ENCODE measurements at places on chromosomes 7 and 10.

- no peak for DNase-seq
Observed at GRCh38 chr7:8232999-8233847, 28.7 kb downstream of the ICA1 start.

- DNase-seq: no peak
Observed at GRCh38 chr7:18387191-18387735, 108.3 kb upstream of the HDAC9 start.

DNA sequence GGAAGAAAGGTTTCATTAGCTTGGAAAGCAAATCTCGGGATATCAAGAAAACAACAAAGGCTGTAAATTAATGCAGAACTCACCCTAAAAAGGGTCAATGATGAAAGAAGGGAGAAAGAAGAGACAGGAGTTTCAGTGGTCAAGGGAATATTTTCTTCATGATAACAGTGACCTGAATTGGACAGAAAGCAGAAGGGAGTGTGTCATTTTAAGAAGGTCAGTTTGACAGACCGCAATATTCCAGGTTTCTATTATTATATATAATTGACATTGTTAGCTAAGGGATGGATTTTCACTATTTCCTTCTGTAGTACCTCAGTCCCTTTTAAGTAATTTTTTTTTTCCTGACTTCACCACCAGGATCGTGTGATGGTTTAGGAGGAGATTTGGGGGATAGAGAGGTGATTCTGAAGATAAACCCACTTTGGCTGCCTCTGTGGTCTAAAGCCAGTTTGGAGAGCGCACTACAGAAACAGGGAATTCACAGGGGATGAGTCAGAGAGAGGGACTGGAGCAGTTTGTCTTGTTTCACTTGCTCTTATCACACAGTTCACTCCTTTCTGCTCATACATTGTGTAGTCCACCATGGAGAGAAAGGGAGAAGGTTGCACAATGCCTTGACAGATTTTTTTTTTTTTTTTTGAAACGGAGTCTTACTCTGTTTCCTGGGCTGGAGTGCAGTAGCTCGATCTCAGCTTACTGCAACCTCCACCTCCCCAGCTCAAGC, 417.9 kb downstream of the AUTS2 start:
- no peak for DNase-seq

DNA sequence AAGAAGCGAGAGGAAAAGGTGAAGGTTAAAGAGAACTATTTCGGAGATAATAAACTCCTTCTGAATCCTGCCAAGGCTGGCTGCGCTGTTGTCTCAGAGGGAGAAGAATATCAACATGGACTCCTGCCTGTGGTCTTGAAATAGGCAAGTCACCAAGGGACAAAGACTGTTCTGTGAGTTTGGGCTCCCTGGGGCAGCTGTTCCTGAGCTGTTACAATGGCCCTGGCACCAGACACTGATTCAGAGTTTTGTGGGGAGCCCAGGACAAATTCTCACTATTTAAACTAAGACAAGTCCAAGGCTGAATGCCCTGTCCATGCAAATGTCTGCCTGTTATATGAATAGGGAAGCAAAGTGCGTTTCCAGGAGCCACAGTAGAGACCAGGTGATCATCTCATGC, 81.4 kb downstream of the PRPF18 start:
- DNase-seq: no peak

GRCh38 chr7:56077681-56078080, 13.6 kb downstream of the SUMF2 start:
- no peak for DNase-seq

GRCh38 chr7:143257501-143257900, 5.7 kb upstream of the GSTK1 start:
- DNase-seq: peak; percentile 40

DNA sequence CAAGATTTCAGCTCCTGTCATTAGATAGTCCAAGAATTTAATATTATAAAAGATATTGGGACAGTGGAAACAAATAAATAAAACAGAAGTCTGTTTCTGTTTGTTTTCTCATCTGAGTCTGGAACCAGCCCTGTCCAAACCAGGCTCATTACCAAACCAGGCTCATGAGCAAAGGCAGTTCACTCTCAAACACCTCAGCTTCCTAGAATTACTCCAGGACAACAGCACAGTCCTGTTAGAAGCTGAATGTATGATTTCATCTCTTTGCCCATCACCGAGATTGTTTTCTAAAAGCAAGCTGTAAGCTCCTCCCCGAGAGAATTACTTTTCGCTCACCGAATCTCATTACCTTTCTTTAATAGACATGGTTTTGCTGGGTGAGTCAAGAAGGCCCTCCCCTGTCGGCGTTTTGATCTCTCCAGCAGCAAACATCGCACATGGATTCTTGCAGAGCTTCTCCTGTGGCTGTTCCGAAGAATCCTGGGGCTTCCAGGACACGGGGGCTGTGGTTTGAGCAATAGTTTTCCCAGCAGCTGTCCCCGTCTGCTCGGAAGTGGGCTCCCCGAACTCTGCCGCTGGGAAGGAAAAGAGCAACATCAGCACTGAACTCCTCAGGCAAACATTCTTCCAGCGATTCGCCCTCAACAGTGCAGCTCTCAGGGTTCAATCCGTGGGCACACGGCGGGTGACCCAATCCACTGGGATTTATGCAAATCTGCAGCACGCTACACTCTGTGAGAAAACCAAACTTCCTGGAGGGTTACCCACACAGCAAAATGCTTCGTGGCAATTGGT, 112.5 kb downstream of the SVIL start:
- DNase-seq: peak; percentile 71

DNA sequence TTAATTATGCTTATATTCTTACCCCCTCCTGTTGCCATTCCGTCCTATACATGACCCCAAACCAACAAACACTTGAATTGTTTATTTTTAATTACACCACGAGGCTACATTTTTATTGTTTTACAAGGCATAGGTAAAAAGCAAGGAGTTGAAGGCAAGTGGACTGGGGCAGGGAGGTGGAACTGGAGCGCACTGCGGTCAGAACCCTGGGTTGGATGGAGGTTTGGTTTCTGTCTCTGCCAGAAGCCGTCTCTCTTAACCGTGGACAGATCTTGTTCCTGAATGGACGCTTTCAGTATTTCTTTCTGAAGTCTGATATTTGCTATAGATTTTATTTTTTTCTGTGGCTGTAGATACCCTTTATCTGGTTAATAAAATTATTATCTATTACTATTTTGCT, 19.9 kb upstream of the IGFBP3 start:
- DNase-seq: no peak

DNA sequence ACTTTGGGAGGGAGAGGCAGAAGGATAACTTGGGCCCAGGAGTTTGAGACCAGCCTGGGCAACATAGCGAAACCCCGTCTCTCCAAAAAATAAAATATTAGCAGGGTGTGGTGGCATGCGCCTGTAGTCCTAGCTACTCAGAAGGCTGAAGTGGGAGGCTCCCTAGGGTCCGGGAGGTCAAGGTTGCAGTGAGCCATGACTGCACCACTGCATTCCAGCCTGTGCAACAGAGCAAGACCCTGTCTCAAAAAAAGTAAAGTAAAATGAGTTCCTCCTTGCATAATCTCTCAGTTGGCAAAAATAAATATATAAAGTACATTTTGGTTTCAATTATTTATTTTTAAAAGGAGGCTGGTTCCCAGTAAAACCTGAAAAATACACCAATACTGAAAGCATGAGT, 11.8 kb downstream of the NANOS1 start:
- no peak for DNase-seq

GRCh38 chr7:66303454-66304155, 98.5 kb downstream of the TPST1 start:
- no peak for DNase-seq

GRCh38 chr7:105990727-105991453, 27.8 kb downstream of the CDHR3 start:
- DNase-seq: no peak

DNA sequence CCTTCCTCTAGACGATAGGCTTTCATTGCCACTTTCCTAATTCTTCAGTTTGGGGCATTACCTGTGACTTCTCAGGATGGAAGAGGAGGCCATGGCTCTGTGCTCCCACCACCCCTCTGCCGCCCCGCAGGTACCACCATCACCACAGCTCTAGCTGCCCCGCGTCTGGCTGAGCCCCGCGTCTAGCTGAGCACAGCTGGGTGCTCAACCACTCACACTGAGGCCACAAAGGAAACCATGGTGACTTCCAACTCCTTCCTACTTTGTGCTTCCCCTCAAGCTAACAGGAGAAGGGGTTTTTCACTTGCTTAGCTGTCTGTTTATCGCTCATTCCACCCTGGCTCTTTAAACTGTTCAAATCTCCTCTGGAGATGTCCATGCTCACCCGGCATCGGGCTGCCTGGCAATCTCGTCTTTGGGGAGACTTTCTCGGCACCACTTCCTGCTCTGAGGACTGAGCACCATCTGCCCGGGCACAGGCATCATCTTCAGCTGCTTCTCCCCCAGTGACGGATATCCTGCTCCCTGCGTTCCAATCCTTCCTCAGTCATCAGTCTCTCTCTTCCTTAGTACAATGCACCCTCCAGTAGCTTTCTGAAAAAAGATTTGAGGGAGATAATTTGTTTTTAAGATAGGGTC, 59.4 kb downstream of the MAD1L1 start:
- DNase-seq: no peak

- no peak for DNase-seq
Observed at GRCh38 chr10:73782749-73783085, 869 bp downstream of the CHCHD1 start.

- no peak for DNase-seq
Observed at GRCh38 chr7:5586279-5586962, 162.8 kb upstream of the TNRC18 start.

GRCh38 chr10:77001206-77001605, 636.4 kb downstream of the KCNMA1 start:
- DNase-seq: no peak

GRCh38 chr7:13790611-13791010, 198.9 kb downstream of the ETV1 start:
- no peak for DNase-seq

- DNase-seq: peak; percentile 29
Observed at GRCh38 chr7:122143376-122143750, 686 bp downstream of the AASS start.

DNA sequence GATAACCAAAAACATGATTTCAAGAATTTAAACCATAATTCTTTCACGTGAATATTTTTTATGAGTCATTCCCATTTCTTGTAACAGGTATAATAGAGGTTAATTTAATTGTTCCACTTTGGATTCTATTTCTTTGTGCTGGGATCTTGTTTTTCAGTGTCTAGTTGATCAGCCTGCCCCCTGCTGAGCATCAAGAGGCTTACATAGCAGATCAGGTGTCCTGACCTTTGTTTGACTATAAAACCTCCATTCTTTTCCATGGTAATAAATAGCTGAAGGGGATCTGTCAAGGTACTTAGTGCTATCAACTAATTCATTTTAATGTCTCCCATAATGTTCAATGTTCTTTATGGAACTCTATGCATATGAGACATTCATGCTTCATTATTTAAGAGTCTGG, 4.9 kb downstream of the COL17A1 start:
- DNase-seq: peak; percentile 28

DNA sequence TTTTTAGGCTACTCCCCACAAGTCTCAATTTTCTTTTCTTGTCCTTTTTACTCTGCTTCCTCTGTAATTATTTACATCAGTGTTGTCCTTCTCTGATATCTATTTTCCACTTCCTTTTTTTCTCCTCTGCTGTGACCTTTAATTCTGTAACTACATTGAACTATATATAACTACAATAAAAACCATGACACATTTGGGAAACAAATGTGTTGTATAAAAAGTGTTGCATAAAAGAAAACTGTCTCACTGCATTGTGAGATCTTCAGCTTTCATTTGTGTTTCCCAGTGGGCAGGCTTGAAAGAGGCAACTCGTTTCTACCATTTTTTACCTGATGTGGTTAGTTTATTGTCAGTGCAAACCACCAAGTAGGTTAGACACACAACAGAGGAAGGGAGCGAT, 483.9 kb upstream of the NRP1 start:
- DNase-seq: no peak

DNA sequence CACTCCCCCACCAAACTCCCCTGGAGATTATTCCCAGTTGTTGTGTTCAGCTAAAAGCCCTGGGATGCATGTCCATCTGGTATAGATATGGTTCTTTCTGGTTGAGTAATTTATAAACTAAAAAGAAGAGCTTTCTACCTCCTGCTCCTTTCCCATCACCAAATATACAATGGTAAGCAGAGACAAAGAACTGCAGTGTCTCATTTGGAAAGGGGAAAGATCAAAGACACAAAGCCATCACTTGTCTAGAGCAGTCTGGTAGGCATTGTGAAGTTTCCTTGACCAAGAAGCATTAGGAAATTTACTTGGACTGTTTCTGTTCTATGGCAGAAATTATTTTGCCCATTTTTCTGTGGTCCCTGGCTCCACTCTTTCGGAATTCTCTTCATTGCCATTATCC, 24.9 kb upstream of the PANK1 start:
- no peak for DNase-seq

- peak; percentile 16 for DNase-seq
Observed at GRCh38 chr10:73167458-73167782, 388 bp downstream of the ECD start.

GRCh38 chr7:73442903-73443500, 9.4 kb downstream of the FZD9 start:
- no peak for DNase-seq

GRCh38 chr10:74328388-74328787, 177.4 kb downstream of the ADK start:
- DNase-seq: no peak

DNA sequence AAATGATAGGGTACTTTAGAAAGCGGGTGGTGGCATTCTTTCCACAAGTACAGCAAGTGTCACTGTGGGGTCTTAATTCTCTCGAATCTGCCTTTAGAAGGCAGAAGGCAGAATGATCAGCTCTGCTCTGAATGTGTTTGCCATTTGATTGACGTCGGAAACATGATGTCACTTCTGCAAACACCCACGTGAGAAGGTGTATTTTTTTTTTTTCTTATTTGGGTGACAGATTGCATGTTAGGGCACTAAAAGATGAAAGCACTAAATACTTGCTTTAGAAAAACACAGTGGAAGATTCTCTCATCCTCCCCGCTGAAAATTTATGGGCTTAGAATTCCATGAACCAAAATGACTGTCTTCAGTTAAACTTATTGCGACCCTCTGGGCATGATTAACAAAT, 150.2 kb downstream of the TCF7L2 start:
- no peak for DNase-seq

- peak; percentile 94 for DNase-seq
Observed at GRCh38 chr10:88702848-88703597, 3.0 kb upstream of the LIPK start.

DNA sequence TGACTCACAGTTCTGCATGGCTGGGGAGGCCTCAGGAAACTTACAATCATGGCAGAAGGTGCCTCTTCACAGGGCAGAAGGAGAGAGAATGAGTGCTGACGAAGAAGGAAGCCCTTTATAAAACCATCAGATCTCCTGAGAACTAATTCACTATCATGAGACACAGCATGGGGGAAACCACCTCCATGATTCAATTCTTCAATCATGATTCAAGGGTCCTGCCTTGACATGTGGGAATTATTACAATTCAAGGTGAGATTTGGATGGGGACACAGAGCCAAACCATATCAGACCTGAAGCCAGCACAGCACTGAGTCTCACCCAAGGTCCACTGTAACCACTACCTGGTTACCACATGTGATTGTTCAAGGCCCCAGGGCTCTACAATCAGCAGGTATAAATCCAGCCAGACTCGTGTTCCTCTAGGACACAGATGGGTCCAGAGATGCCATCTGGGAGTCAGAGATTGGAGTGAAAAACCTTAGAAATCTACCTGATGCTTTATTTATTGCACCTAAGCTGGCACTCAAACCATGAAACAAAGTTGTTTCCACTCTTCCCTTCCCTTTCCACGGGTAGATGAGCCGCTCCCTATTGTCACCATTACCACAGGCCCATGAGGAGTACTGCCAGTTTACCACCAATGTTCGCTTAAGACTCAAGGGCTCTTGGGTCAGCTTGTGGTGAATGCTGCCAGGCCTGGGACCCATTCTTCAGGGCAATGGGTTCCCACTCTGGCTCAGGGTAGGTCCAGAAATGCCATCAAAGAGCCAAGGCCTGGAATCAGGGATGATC, 1061.5 kb downstream of the LRMDA start:
- DNase-seq: no peak

Measured in LHCN-M2 (cell line).